ENCODE measurements at places on chromosomes 1 and 21.

DNA sequence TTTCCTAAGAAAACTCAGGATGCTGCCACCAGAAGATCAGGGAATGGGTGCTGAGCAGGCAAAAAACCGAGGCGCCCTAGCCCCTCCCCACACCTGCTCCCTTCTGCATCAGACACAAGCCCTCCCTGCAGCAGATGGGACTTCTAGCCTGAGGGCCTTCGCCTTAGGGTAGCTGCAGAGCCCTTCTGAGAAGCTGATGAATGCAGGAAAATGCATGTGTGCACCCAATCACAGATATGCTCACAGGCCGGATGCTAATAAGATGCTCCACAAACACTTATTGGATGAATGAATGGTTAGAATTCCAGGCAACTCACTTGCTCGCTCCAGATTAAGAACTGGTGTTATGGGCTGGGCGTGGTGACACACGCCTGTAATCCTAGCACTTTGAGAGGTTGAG lies 6.8 kb upstream of the C1orf210 start:
- no peak for DNase-seq

DNA sequence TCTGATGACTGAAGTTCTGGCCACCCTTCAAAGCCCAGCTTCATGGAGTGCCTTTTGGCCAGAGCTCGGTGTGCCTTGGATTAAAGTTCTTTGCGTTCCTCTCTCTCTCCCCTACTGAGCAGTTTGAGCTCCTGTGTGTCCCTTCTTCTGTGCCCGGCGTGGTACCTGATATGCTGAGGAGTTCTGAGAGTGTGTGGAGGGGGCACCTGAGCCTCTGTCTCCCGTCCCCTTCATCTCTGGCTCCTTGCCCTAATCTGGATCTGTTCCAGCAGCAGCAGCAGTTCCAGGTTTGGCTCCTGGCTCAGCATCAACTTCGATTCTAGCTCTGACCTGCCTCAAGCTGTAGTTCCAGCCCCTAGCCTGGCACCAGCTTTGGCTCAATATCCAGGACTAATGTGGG lies 25.1 kb upstream of the MYCL start:
- DNase-seq = no peak

GRCh38 chr1:176949033-176949662 lies 215.4 kb downstream of the ASTN1 start:
- peak; percentile 22 for DNase-seq

DNA sequence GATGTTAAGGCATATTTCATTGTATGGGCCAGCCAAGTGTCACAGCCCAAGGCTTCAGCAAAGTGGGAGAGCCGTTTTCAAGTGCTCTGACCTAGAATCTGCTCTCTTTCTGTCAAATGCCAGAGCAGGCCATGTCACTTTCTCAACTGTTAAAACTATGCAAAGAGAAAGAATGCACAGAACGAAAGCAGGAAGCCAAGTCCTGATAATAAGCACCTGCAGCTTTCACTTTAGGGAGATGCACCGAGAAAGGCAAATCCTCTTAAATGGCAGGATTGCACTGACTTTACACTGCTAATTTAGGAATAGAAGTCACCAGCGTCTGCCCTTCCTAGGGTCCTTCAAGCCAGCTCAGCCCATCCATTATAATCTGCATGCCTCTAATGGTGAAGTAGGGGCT lies 49.2 kb upstream of the NTPCR start:
- no peak for DNase-seq

Measured in LHCN-M2 (cell line).